ENCODE measurements at places on chromosomes 16 and 17. TPM values are rescaled to one million over a fixed set of nuclear protein-coding genes. Genes with fewer than 3 reads are reported as not detected.
A peak's percentile ranks its signal among the peaks of the same experiment; 100 is the strongest.

- DNase-seq: no peak
Observed at GRCh38 chr16:79436885-79437284, 163.7 kb downstream of the MAF start.

DNA sequence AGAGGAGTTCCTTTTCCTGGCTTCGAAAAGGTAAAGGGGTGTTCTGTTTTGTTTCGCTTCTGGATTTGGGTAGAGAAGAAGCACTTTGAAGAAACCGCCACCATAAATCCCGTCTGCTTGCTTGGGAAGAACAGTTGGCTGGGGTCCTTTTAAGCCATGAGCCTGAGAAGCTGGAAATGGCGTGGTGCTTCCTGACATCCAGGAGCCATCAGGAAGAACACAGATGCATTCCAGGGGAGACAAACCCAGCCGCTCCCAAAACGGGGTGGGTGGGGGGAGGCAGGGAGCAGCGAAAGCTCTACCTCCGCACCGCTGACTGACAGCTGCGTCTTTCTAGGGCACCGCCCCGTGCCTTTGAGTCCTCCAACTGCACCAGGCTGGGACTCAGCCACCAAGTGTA is 91.6 kb downstream of the ZDHHC7 start:
- DNase-seq: no peak

GRCh38 chr17:35790841-35791240 is 4.6 kb downstream of the MMP28 start:
- DNase-seq: peak; percentile 33

GRCh38 chr17:78268191-78268874 is 36.9 kb downstream of the TMEM235 start:
- no peak for DNase-seq

- DNase-seq: peak; percentile 86
Observed at GRCh38 chr17:83006515-83007455, 72.6 kb upstream of the METRNL start.

- no peak for DNase-seq
Observed at GRCh38 chr17:7328840-7329373, at the start of gene NEURL4. Gene NEURL4 (minus strand): TSS chr17:7329335. CDS start chr17:7329312, 23 bp downstream.

DNA sequence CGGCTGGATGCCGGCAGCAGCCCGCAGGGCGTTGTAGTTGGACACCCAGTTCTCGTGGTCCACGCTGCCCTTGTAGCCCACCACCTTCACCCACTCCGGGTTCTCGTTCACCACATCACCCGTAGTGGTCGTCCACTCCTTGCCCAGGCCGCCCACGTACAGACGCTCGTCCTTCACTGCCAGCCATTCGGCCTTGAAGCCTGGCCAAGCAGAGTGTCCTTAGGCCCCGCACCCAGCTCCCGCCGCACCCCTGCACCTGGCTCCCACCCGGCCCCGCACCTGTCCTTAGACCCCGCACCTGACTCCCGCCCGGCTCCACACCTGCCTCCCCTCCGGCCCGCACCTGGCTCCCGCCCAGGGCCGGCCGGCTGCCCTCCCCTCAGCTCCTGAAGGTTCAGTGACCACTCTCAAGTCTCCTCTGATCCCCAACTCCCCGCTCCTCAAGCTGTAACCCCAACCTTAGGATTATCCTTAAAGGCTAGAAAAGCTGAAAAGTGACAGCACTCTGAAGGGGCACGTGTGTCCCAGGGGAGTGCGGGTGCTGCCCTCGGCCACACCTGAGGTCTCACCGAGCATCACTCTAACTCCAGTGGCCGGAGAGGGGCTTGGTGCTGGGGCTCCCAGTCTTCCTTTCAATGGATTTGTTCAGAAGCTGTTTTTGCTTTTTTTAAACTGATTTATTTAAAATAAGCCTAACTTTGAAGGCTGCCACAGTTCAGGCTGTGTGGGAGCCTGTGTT is 14.4 kb downstream of the CANT1 start:
- DNase-seq: peak; percentile 88

- DNase-seq: no peak
Observed at GRCh38 chr16:70702624-70703023, 16.8 kb upstream of the MTSS2 start.

DNA sequence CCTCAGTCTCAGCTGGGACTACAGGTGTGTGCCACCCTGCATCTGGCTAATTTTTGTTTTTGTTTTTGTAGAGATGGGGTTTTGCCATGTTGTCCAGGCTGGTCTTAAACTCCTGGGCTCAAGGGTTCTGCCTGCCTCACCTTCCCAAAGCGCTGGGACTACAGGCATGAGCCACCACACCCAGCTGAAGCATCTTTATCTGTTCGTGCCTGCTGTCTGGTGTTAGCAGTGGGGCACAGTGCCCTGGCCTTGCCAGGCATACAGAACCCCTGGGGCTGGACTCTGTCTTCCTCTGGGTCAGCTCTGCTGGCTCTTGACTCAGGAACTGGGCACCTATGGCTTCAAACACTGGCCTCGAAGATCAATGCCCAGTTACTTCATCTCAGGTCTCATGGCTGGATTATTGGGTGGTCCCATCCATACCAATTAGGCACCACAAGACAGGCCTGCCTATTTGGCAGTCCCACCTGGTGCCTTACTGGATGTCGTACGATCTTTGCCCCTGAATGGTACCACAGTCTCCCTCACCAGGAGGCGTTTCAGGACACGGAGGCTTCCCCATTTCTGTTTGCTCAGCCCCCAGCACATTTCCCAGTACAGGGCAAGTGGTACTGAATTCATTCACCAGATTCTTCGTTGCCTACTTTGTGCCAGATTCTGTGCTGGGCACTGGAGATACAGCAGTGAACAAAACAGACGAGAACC is 99.3 kb downstream of the RAB11FIP4 start:
- DNase-seq: no peak

DNA sequence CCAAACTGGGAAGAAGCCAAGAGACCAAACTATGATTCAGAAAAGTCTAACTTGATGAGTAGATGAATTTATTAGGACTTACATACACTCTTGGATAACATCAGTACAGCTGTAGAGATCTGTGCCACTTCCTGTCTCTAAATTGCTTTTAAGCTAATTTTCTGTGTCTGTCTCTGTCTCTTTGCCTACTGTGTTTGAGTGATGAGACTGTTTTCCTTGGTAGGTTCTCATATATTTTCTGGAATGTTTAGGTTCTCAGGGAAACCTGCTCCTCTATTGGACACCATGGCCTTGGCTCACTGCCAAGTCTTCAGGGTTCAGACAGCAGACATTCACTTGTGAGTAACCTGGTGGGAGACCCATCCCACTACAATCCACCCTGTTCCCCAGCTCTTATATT is 103.5 kb upstream of the KIF2B start:
- DNase-seq: no peak

DNA sequence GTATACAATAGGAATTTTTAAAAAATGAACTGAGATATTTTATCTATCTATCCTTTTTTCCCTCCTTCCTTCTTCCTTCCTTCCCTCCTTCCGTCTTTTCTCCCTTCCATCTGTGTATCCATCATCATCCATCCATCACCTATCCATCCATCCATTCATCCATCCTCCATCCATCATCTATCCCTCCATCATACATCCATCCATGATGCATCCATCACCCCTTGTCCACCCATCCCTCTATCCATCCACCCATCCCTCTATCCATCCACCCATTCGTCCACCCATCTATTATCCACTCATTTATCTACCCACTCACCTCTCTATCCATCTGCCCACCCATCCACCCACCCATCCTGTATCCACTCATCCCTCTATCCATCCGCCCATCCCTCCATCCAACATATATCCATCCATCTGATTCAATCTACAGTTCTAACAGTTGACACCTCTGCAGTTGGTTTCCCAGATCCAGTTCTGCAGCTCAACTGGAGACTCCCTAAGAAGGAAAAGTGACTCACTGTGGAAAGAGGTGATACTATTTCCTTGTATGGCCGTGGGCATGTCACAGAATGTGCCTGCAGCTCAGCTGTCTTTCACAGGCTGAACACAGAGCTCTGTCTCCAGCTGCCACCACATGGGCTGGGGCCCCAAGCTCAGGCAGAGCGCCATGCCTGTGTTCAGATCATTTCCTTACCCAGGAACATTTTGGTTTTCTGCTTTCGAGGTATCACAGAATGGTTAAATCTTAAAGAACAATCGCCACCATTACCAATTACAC is 130.8 kb downstream of the XYLT1 start:
- no peak for DNase-seq

- no peak for DNase-seq
Observed at GRCh38 chr17:48725004-48725287, 2.0 kb downstream of the PRAC2 start.

DNA sequence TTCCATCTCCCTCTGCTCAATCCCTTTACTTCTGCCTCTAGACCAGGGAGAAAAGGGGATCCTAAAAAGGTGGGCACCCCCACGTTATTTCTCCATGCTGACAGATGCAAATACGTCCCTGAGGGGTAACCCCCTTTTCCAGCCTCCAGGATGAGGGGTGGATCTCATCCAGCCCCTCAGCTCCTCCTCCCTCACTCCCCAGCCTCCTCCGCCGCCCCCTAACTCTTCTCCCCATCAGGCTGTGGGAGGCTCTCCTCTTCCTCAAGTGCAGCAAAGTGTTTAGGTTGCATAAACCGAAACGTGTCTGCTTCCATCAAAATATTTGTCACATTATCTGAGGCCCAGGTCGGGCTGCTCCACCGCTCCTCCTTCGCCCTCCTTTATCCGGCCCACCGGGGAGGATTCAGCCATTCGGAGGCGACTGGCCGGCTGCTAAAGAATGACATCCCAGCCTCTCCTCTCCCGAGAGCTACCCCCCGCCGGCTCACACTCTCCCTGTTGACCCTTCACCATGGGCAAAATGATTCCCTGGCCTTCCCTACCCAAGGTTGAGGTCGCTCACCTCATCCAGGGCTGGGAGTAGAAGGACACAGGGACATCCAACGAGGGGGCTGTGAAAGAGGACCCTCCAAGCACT is 1.2 kb upstream of the C1QL1 start:
- no peak for DNase-seq

GRCh38 chr17:81905424-81905875 is 3.4 kb downstream of the NPB start:
- DNase-seq: no peak

DNA sequence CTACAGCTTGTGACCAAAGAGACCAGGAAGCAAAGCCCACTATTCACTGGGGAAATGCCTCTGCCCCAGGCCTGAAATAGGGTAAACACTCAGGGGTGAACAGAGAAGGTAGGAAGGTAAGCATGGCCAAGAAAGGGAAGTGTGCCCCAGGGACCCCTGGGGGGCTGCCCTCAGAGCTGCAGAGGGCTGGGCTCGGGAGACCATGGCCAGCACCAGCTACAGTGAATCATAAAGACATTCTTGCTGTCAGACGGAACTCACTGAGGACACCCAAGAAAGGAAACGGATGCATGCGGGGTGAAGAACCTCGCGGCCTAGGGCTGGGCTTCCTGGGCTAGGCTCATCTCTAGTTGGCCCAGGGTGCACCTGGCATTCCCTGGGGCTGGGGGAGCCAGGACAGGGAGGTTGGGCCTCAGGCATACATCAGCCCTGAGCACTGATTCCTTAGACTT is 9.6 kb downstream of the HIC1 start:
- DNase-seq: no peak

- no peak for DNase-seq
Observed at GRCh38 chr16:74073456-74073855, 223.2 kb upstream of the PSMD7 start.

- DNase-seq: no peak
Observed at GRCh38 chr16:19830902-19831560, 53.6 kb downstream of the GPRC5B start.

DNA sequence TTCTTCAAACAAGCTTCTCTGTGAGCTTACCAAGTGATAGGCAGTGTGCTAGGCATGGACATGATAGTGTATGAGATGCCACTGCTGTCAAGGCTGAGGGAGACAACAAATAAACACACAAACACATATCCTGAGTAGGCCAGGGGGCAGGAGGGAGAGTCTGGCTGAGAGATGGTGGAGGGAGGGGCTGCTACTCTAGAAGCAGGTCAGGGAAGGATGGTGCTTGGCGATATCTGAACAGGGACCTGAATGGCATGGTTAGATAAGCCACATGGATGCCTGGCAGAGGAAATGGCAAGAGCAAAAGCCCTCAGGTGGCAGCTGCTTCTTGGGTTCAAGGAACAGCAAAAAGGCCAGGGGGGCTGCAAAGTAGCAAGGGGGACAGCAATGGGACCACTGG is 8.6 kb upstream of the CHST6 start:
- no peak for DNase-seq

GRCh38 chr16:51853586-51853985 is 693.4 kb downstream of the TOX3 start:
- no peak for DNase-seq

DNA sequence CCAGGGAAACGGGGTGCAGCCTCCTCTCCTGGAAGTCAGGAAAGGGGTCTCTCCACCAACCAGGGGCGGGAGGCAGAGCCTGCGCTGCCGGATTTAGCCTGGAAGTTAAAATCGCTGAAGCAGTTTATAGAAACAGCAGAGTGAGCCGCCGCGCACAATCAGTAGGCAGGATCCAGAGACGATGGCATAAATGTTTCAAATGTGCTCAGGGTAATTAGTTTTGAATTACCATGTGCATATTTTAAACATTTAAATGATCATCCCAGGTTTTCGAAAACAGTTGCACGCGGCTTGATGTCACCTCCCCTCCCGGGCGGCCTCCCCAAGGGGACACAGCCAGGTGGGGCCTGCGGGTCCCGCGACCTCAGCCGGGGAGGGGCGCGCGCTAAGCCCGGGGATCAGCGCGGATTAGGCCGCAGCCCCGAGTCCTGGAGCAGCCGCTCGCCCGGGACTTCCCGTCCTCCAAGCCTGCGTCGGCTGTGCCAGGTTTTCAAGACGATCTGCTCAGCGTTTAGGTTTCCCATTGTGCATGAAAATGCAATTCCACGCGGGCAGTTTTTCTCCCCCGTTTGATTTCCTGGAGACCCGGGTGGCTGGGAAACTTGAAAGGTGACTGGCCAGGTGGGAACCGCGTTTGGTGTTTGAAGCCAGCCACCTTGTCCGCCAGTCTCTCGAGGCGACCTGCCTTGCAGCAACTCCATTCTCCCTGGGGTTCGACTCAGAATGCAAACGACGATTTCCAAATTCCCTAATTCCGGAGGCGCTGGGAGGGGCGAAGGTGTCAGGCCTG is 78.3 kb downstream of the RPA1 start:
- no peak for DNase-seq

GRCh38 chr16:88522276-88522949 is 47.8 kb upstream of the ZC3H18 start:
- DNase-seq: no peak

The HIC1 gene
- 34.4 TPM for total RNA-seq

The COX10 gene
- 15.7 TPM for total RNA-seq

The DNAI2 gene
- not detected for total RNA-seq

The VTN gene
- 2.1 TPM for total RNA-seq

The TMEM100 gene
- total RNA-seq: 36.8 TPM

The PPM1E gene
- total RNA-seq: 0.13 TPM

The CCL2 gene
- total RNA-seq: 276 TPM

The ENO3 gene
- 4.0 TPM for total RNA-seq

The PRSS53 gene
- 1.2 TPM for total RNA-seq

The CNTNAP4 gene
- 0.22 TPM for total RNA-seq

The KRTAP4-5 gene
- not detected for total RNA-seq
